Hematopoietic multipotent progenitor cell treated with erythropoietin and hydrocortisone succinate and interleukin-3 and kit ligand, for 15 days (in vitro differentiated cells): ENCODE measurements at places on chromosomes 7 and 10.

DNA sequence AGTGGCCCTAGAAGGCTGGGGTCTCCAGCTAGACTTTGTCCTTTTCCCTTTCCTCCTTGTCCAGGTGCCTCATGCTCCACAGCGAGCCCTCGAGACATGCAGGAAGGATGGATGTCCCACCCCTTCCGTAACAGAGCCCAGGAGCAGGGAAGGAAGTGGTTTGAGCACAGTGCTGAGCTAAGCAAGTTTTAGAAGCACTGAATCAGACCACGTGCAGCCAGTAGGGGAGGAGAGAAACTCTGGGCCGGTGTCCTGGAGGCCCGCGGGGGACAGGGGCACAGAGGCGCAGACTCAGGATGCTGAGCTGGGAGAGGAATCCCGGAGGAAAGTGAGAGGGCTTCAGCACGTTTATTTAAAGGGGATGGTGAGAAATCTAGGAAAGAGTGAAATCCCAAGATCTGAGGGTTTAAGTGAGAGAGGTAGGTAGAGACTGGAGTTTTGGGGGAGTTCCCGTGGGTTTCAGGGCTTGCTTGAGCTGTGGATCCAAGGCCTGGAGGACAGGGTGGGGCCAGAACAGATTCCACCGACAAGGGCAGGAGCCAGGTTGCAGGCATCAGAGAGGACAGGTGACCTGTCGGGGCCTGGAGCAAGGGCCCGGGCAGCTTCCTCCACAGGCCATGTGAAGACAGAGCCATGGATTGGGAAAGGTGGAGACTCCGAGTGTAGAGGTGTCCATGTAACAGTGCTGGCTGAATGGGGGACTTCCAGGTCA, 4.4 kb upstream of the IRF5 start:
- DNase-seq, result no peak

- DNase-seq, result no peak
These were observed 121.5 kb downstream of the PKD1L1 start for GRCh38 chr7:47826754-47827153.

DNA sequence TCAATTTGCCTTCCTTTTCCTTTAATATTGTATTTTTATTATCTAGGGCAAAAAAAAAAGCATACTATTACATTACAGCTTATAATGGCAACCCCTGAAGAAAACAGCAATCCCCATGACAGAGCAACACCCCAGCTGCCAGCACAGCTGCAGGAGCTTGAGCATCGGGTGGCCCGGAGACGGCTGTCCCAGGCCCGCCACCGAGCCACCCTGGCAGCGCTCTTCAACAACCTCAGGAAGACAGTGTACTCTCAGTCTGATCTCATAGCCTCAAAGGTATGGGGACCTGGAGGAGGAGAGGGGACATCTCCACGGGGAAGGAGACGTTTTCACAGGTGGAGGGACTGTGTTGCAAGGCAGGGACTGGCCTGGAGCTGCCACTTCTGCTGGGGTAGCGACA, 6.8 kb downstream of the STRA8 start:
- no peak for DNase-seq

GRCh38 chr7:16695621-16696237, 49.7 kb downstream of the BZW2 start:
- peak; percentile 73 for DNase-seq

DNA sequence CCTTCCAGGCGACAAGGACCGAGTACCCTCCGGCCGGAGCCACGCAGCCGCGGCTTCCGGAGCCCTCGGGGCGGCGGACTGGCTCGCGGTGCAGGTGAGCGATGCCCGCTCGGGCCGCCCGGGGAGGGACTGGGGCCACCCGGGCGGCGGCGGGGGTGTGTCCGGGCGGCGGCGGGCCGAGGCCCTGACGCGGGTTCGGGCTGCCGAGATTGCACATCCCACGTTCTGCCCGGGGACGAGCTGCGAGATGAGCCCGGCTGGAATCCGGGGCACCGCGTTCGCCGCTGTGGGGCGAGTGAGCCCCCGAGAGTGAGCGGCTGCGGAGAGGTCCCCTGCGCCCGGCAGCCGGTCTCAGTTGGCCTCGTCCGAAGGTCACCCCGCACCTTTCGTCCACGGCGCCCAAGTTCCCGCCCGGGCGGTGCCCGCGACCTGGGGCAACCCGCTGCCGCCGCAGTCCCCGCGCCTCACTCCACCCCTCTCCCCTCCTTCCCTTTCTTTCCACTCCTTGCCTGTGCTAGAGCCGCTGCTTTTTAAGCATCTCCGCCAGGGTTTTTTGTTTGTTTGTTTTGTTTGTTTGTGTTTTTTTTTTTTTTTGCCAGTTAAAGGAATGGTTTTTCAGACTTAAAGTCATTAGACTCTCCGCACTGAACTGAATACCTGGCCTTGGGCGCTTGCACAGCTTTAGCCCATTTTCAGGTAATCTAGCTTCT, 515 bp downstream of the RALA start:
- DNase-seq, result no peak

DNA sequence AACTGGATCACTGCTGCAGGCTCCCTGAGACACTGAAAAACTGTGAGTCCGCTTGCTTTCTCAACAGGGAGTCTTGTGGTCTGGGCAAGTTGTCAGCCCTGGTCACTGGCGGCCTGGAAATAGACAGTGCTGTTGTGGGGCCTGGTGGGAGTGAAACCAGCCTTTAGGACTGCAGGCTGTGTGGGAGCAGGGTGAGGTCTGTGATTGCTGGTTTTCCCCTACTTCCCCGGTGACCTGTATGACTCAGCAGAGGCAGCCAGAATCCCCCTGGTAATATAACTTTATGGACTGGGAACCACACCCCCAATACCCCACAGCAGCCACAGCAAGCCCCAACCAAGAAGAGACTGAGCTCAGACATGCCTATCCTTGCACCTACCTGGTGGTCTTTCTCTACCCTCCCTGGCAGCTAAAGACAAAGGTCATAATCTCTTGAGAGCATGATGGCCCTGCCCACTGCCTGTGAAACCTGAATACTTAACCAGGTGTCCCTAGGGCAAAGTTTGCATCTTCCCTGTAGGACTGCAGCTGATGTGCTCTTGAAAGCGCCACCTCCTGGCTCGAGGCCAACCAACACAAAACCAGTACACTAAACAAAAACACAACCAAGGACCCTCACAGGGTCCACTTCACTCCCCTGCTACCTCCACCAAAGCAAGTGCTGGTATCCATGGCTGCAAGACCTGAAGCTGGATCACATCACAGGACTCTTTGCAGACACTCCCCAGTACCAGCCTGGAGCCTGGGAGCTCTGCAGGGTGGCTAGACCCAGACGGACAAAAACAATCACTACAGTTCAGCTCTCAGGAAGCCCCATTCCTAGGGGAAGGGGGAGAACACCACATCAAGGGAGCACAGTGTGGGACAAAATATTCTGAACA, 7.2 kb upstream of the ADAM22 start:
- no peak for DNase-seq

GRCh38 chr10:92644921-92645320, 44.8 kb upstream of the HHEX start:
- DNase-seq, result no peak

- DNase-seq, result no peak
These were observed 211.5 kb downstream of the KLF6 start for GRCh38 chr10:3573498-3573897.

DNA sequence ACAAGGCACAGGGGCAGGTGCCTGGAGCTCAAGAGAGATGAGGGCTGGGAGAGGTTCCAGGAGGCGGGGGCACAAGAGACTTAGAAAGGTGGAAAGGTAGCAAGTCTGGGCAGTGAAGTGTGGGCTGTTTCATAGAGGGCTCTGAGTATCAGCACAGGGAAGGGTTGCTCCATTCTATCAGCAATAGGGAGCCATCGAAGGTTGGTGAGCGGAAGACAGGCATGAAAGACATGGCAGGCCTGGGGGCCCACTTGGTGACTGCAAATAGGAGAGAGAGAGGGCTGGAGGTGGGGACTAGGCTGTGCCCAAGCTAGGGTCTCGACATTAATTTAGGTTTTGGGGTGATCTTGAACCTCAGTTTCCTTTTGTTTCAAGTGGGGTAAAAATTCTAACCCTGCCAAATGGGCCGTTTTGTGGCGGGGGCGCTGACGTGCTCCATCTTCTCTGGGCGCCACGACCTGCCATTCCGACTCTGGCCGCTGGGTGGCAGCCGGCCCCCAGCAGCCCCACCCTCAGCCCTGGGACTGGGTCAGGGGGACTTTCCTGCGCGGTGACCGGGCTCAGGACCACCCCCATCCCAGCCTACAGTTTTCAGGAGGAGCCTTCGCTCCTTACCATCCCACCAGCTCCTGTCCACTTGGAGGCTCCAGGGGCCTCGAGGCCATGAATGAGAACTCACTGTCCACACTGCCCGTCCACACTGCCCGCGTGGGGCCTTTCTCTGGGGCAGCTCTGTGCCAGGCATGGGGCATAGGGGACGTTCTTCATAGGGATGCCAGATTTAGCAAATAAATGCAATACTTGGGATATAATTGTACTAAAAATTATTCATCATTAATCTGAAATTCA, 37.2 kb upstream of the PCBD1 start:
- peak; percentile 32 for DNase-seq

DNA sequence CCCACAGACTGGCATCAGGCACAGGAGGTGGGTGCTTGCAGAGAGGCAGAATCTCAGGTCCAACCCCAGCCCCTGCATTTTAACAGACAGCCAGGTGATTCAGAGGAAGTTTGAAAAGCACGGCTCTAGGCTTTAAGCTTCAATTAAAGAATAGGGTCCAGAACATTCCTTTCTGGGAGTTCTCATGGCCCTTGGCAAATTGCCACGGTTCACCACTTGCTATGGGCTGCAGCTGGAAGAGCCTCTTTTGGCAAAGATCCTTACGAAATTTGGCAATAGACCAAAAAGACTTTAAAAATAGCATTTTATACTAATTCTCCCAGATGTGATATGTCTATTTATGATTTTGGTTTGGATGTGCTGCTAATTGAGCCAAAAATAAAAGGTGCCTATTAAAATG, 148.1 kb downstream of the ITGA8 start:
- peak; percentile 17 for DNase-seq

GRCh38 chr10:119210633-119211032, 3.3 kb downstream of the GRK5 start:
- no peak for DNase-seq

GRCh38 chr10:29730969-29731368, 96.2 kb upstream of the SVIL start:
- DNase-seq, result no peak

DNA sequence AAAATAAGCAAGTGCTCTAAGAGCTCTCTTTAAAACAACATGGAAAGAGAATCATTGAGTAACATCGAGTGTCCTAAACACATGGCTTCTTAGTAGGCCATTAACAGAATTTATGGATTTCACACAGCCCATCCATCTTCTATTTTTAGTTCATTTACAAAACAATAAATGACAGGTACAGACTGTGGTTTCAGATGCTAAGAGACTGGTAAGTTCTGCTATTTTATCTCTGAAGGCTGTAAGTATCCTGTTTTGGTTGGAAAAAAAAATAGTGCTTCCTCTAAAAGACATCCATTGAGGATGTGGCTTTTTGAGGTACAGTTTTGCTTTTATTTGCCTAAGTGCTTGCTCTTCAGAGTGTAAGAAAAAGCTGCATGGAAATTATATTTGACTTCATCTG, 27.4 kb upstream of the GNAI1 start:
- no peak for DNase-seq

DNA sequence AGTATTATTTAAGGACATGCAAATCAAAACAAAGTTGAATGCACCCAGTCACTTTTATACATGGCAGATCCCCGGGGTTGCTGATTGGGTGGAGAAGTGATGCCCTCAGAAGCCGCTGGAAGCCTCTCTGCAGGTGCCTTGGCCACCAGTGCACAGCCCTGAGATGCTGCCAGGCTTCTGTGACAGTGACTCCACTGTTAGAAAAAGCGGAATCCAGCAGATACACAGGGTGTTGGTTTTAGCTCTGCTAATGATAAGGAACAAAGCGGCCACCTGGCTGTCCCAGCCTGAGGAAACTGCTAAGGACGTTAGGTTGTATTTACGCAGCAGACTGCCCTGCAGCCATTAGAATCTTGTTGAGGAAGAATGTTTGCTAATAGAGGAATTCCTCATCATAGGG, 47.5 kb downstream of the JAKMIP3 start:
- DNase-seq, result no peak

DNA sequence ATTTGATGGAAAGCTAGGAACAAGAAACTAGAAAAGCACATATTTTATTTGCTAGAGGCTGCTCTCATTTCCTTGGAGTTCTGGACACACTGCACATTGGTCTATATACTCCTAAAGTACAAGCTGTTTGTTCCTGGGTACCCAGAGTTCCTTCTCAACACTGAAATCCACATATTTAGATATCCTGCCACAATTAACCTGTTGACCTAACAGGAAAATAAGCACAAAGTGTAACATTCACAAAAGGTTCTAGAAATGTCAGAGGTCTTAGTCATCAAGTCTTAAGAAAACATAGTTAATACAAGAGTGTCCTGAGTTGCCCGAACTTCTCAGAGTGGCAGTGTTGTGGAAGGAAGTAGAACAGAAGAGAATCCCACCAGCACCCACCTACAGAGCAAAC, 115.6 kb downstream of the ELMO1 start:
- no peak for DNase-seq

GRCh38 chr10:12269056-12269455, 73.1 kb downstream of the CDC123 start:
- DNase-seq, result peak; percentile 20

DNA sequence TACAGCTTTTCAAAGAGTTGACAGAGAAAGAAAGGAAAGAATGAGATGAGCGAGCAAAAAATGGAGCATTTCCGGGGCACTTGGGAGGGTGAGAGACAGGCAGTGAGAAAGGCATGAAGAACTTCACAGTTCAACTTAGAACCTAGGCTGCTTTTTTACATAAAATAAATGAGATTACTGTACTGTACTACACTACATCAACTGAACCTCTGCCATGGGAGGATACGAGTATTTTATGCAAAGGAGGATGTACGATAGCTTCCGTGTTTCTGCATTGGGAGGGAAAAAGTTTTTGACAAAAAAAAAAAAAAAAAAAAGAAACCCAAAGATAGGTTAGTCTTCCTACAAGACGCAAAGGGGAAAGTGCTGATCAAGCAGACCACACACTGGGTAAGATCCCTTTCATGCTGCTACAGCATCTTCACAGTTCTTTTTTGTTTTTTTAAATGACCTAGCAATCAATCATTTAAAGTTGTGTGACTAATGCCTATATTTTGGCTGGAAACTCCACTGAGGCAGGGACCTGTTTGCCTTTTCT, 88.0 kb downstream of the RAPGEF5 start:
- DNase-seq, result no peak

DNA sequence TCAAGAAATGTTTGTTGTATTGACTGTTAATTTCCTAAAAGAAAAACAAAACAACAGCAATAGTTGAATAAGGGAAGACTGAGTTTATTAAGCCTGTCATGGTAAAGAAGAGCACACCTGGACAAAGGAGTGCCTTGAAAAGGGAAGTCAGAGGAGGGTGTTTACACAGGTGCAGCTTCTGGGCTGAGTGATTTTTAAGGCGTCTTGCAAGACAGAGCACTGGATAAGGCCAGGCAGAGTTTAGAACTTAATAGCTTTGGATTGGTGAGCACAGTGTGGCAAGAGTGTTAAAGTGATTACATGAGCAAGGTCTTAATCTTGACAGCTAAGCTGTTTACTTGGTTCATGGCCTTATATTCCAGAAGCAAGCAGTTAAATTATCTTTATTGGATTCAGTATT, 423.2 kb downstream of the CNTNAP2 start:
- no peak for DNase-seq

DNA sequence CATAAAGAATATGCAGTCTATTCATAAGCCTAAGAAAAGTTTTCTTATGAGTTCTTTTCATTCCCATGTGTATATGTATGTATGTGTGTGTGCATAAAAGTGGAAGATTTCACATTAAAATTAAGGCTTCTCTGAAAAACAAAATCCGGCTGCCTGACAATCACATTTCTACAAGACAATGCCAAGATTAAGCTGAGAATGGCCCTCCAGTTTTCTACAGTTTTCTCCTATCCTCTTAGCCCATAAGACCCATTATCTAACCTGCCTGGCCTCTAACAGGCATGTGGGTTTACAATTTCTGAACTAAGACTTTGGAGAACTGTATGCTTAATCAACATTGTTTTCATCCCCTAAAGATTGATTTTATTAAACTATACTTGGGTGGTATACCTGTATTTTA, 446.0 kb upstream of the SEMA3A start:
- DNase-seq, result no peak
